Neuronal stem cell (in vitro differentiated cells): ENCODE measurements at places on chromosomes 2 and 18.

DNA sequence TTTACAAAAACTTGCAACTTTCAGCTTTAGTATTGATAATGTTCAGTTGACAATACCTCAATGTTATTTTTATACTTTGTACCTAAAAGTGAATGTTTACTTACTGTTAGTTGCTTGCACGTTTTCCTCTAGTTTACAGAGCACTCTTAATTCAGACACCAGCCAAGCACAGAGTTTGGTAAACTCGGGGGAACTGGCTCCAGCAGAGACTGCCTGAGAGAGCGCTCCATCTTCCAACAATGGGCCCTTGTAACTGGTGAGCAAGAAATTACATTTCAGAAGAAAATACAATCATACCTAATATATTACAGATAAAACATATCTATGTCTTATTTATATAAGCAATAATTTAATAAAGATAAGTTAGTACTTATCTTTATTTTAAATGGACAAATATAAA, 3.7 kb downstream of the FAM98A start:
- DNase-seq = no peak

- DNase-seq = no peak
These were observed 128.4 kb downstream of the TTC27 start for GRCh38 chr2:32756074-32756727.

DNA sequence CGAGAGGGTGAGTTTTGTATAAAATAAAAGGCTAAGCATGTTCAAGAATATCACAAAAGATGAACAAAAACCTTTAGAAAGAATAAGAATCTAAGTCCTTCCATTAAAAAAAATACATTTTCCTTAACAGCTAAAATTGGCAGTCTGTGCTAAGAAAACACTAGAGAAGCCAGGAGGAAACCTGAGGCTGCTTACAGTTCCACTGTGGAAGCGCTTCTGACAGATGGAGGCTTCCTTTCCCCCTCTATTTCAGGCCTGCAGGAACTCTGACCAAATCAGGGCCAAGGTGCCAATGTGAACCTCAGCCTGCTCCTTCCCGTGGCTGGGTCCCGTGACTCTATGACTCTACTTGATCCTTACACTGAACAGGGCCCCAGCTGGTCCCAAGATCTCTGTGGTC, 108.1 kb upstream of the ARHGAP28 start:
- no peak for DNase-seq

- no peak for DNase-seq
These were observed 5.0 kb downstream of the RNF144A start for GRCh38 chr2:6922201-6922656.

DNA sequence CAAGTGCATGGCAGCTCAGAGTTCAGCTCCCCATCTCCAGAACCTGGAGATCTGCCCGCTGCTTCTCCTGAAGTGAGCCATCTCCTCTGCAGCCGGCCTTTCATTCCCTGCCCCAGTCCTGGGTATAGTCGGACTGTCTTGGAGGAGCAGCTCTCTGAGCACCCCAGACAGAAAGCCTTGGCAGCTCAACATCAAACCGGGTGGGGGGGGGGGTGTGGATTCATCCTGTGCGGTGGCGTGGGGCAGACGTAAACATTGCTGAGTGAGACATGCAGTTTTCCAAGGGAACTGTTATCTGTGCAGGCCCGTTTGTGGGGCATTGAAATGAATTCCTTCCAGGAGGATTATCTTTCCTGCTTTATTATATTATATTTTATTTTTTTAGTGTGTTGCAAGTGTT, 125.9 kb upstream of the MYCN start:
- DNase-seq = no peak

DNA sequence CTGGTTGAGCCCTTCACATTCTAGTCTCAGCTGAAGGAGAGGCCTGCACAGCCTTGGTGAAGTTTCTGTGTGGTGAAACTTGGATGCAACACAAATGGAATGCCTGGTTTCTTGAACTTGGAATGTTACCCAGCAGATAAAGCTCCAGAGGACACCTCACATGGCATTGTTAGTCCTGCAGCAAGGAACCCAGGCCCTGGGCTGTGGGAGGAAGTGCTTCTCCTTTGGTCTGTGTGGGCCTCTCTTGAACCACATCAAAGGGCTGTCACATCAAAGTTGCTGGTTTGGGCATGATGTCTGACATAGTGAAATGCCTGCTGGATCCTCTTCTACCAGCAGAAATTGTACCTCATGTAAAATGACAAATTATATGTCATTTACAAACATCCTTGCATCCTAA, 198.5 kb downstream of the FHOD3 start:
- no peak for DNase-seq

- DNase-seq = no peak
These were observed 173.8 kb upstream of the SALL3 start for GRCh38 chr18:78805840-78806239.

- no peak for DNase-seq
These were observed 332.6 kb downstream of the SOX11 start for GRCh38 chr2:6024784-6025183.

DNA sequence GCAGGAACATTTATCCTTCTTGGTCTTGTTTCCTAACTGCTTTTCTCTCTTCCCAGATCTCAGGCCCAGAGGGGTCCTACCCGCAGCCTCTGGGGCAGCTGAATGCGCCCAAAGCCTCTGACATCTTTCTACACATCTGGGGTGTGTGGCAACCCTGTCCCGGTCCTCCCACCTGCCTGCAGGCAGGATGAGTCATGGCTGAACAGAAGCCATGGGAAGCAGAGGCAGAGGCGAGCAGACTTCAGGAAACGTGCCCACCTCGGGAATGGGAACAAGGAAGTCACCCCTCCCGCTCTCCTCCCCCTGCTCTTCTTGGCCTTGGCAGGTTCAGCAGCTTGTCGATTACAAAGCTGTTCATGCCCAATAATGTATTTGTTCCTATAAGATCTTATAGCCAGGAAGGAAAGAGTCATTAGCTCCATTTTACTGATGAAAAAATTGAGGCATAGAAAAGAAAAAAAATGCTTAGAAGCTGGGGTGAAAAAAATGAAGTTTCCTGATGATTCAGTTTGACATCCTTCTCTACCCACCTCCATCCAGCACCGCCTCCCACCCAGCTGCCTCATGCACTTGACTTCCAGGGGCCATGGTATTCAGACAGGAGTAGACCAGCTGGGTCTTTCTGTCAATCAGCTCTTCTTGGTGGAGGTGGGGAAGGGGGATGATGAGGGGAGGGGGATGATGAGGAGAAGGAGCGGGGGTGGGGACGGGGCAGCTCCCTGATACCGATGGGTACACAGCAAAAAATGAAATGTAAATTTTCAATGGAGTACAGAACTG, 10.4 kb upstream of the KCNF1 start:
- DNase-seq = no peak

DNA sequence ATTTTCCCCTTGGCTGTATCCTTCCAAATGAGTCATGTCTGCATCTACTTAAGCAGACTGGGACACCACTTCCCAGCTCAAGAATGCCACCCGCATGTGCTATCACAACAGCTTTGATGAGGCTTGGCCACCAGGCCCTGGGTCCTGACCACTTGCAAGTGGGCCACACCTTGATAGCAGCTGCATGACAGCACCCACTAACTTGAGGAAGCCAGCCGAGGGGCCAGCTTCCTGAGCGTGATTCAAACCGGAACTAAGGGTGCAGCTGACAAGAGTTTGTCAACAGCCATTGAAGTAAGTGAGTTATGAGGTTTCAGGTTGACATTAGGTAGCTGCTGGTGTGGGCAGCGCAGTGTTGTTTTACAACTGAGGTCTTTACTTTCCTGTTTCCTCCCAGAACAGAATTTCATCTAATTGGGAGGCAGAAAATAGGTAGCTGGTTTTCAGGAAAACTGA, 54.4 kb downstream of the EPHA4 start:
- DNase-seq = no peak

GRCh38 chr2:154198866-154199265, 327.1 kb downstream of the GALNT13 start:
- DNase-seq = no peak

DNA sequence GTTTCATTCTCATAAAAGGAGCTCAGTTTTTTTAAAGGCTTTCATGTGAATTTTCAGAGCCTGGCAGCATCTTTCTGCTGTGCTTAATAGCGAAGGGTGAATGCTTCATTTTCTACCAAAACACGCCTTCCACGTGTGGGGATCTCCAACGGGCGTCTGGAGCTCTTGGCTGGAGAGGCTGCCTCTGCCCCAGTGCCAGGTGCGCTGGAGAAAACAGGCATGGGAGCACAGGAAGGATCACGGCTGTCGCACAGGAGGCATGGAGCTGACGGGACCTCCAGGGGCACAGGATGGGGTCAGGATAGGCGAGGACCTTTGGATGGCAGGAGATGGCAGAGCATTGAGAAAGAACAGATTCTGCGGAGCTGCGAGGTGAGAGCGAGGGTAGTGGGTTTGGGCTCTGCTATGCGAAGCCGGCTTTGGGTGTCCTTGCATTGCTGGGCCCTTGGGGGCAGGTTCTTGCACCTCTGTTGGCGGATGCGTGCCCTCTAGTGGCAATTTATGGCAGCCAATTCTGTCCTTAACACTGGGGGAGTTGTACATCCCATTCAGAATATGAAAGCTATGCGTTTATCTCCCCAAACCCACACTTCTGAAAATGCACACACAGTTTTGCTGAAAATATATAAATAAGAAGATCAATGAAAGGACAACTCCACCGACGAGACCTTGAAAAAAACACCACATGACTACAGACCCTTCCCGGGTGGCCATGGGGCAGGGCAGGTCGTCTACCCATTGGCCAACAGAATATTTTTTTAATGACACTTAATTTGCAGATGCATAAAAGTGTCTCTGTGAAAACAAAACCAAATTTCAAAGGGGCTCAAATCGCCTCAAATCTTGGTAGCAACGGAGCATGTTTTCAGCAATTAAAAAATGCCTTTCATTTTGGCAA, 90.4 kb upstream of the SLC35G4 start:
- DNase-seq = peak; percentile 51

DNA sequence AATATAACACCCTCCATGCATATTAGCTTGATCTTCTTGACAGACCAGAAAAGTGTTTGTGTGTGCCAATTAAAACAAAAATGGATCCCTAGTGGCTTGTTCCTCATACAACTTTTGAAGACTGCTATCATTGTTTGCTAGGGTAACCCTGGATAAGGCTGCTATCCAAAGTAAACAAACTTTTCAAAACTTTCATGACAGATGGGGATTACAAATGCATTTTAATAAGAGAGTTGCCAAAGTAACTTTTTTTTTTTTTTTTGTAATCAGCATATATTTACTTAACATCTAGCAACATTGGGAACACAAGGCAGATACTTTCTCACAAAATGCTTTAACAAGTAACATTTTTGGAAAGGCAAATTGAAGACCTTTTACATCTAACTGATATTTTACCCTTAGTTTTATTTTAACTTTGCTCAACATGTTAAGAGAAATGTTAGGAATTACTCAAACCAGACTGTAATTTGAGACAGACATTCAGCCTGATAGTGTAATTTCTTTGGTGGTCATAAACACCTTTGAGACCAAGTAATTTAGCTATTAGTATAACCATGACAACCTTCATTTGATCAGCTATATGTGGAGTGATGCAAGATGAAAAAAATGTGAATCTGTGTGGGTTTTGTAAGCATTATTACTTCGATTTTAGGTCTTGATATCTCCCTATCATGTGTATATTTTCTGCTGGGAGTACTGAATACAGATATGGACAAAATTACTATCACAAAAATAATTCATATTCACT, 300.9 kb downstream of the ARHGAP15 start:
- DNase-seq = no peak

DNA sequence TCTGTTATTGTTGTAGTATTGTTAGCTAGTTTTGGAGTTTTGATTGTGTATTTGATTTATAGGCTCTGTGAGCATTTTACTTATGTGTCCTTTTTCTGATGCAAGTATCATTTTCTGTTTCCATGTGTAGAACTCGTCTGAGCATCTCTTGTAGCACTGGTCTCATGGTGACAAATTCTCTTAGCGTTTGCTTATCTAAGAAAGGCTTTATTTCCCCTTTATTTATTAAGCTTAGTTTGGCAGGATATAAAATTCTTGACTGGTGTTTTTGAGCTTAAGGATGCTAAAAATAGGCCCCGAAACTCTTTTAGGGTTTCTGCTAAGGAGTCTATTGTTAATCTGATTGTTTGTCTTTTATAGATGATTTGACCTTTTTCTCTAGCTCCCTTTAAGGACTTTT, 57.6 kb upstream of the THUMPD2 start:
- no peak for DNase-seq
